NCI-H748 treated with DMSO at 0.1 percent for 48 hours (cell line): ENCODE measurements at places on chromosomes 4 and X.

GRCh38 chr4:181827246-181827645 lies 416.0 kb upstream of the TENM3 start:
- DNase-seq: no peak

GRCh38 chrX:20442597-20442996 lies 175.9 kb upstream of the RPS6KA3 start:
- peak; percentile 69 for DNase-seq

- DNase-seq: no peak
These were observed 49.6 kb downstream of the DKK2 start for GRCh38 chr4:106986486-106986885.

- DNase-seq: peak; percentile 45
These were observed 423 bp downstream of the RPL39 start for GRCh38 chrX:119790977-119791436.

- DNase-seq: no peak
These were observed 252.5 kb downstream of the DTHD1 start for GRCh38 chr4:36533944-36534343.

GRCh38 chr4:7906171-7906701 lies 33.4 kb downstream of the AFAP1 start:
- no peak for DNase-seq

GRCh38 chr4:173880897-173881296 lies 350.9 kb upstream of the HAND2 start:
- DNase-seq: no peak

DNA sequence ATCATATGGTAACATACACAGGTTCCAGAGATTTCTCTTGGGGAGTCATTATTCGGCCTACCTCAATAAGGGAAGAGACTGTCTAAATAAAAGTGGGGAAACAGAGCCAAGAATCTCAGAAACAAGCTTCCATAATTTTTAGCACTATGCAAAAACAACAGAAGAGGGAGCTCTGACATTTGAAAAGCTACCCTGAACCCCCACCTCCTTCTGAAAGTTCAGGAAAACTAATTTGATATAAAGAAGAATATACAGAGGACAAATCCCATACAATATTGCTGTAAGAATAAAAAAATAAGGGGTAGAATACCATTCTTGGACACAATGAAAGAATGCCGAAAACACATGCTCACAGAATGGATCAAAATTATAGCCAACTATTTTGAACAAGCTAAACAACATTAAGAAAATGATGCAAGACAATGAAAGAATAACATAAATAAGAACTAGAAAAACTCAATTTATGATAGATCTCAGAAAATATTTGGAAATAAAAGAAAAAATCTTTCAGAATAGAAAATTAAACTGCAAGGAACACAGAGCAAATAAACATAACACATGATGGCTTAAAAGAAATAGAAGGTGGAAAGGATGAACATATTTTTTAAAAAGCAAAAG lies 14.4 kb upstream of the ZNF41 start:
- no peak for DNase-seq

DNA sequence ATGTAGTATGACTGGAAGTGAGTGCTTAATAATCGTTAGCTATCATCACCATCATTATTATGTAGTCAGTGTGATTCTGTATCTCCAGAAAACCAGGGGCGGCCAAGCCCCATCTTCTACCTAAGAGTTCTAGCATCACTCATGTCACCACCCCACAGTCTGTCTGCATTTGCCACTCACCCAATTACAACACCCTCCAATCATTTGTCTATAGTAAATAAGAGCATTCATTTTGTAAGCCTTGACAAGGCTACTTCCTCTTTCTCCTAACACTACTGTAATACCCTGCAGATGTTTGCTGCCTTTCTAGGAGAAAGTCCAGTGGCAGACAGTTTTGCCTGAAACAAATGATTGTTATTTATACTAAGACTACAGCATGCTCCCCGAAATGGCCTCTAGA lies 15.8 kb upstream of the IL21 start:
- no peak for DNase-seq

DNA sequence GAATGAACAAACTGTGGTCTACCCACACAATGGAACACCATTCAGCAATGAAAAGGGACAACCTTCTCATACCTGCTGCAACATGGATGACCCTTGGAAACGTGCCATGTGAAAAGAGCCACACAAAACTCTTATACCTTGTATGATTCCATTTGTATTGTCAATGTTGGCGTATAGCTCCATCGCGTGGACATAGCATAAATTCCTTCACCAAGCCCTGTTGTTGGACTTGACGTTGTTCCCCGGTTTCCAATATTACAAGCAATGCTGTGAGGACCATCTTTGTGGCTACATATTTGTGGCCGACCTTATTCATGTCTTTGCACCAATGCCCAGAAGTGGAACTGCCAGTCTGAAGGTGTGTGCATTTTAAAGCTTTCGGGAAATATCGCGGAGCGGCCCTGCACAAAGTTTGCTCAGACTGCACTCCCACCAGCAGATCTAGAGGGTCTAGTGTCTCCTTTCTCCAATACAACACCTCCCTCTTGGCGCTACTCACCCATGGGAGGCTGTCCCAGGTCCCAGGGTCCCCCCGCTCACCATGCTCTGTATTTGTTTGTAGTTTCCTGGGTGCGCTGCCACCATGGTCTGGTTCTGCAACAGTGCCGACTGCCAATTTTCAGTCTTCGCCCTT lies at the start of gene CLDN34:
Gene CLDN34, plus strand, starts transcription at position 584 of the 634 bp plus-strand sequence. Its CDS starts 0 bp downstream, at position 584.
- no peak for DNase-seq

DNA sequence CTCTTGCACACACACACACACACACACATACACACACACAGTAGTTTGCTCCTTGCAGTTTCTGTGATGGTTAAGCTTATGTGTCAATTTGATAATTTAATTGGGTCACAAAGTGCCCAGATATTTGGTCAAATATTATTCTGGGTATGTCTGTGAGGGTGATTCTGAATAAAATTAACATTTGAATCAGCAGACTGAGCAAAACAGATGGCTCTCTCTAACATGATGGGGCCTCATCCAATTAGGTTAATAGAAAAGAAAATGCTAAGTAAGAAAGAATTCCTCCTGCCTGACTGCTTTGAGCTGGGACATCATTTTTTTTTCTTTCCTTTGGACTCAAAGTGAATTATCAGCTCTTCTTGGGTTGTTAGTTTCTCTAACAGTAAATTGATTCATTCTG lies 191.2 kb upstream of the INTU start:
- DNase-seq: no peak
